ENCODE measurements at places on chromosomes 2 and 18.

GRCh38 chr18:39549144-39549543 lies 1983.5 kb upstream of the CELF4 start:
- DNase-seq = no peak

GRCh38 chr18:8969639-8970390 lies 132.7 kb upstream of the NDUFV2 start:
- DNase-seq = no peak

DNA sequence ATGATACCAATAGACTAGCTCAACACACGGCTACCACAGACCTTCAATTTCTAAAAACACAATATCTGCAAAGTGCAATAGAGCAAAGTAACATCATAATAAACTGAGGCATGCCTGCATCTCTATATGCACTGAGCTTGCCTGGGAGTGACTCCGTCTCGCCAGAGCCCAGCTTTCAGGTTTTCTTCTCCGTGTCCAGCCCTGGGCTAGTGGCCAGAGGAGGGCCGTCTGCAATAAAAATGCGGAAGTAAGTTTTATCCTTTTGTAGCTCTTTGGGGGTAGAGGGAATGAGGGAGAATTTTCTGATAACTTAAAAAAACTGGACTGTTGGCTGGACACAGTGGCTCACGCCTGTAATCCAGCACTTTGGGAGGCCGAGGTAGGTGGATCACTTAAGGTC lies 41.0 kb upstream of the GPR17 start:
- DNase-seq = peak; percentile 0

- no peak for DNase-seq
Measured at GRCh38 chr18:25279961-25280360, 72.0 kb downstream of the ZNF521 start.

DNA sequence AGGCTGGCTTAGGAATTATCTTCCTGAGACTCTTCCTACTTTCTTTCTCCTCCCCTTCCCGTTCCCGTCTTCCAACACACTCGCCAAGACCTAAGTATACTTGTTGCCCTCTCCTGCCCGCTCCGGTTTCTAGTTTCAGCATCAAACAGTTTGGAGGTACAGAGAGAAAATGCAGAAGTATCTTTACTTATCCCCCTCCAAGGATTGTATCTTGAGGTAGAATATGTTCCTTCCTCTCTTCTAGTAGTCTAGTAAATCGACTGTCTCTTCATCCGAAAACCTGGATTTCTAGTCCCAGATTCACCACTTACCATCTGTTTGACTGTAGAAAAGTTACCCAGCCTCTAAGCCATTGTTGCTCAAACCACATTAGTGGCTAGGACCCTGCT lies 755 bp downstream of the EIF4E2 start:
- no peak for DNase-seq

DNA sequence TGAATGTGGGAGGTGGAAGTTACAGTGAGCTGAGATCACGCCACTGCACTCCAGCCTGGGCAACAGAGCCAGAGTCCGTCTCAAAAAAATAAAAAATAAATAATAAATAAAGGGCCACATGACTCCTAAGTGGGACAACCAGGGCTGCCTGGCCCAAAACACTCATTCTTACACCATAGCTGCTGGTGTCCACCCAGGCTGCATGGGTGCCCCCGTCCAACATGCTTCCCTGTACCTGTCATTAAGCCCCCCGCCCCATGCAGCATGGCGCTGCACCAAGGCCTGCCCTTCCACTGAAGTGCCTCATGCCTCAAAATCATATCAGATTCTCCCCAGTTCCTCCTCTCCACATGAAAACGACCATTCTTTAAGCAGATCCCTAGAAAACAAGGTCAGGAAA lies 10.8 kb downstream of the GALM start:
- DNase-seq = no peak

DNA sequence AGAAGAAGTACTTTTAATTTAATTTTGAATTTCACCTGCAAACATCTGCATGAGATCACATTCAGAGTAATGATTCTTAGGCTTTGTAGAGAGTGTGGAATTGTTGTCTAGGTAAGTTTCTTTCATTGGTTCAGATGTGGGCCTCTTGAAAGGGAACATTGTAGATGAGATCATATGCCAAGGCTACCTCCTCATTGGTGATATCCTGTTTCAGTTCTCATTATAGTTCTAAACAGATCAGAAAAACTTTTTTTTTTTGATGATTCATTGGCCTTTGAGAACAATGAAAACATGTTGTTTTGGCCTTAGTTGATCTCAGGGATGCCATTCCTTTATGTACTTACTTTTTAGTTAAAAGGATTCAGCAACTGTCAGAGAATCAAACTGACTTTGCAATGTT lies 44.5 kb downstream of the EML6 start:
- no peak for DNase-seq

Measured in activated T-cell treated with anti-CD3 and anti-CD28 coated beads, Interleukin-2, amount 50 U/mL, for 24 hours (primary cell).